ENCODE measurements at places on chromosomes 4 and X. TPM values are rescaled to one million over a fixed set of nuclear protein-coding genes. Genes with fewer than 3 reads are reported as not detected.

CENPVL2 gene
- polyA plus RNA-seq, result 0.20 TPM

GRCh38 chrX:87580862-87581261 lies 63.3 kb downstream of the KLHL4 start:
- no peak for DNase-seq

GIMD1 gene
- polyA plus RNA-seq, result not detected

GRCh38 chr4:17065821-17066220 lies 167.4 kb upstream of the LDB2 start:
- DNase-seq, result no peak

DNA sequence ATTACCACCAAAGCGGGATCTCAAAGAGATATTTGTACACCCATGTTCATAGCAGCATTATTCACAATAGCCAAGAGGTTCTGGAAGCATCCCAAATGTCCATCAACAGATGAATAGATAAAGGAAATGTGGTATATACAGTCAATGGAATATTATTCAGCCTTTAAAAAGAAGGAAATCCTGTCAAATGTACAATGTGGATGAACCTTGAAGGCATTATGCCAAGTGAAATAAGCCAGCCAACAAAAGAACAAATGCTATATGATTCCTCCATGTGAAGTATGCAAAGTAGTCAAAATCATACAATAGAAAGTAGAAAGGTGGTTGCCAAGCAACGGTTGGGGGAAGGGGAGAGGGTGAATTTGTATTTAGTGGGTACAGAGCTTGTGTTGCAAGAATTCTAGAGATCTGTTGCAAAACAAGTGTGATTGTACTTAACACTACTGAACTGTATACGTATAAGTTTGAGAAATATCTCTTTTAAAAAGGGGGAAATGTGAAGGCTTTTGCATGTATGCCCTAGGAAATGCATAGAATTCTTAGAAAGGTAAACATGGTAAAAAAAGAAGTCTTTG lies 5.0 kb upstream of the ZRSR2 start:
- DNase-seq, result no peak

DNA sequence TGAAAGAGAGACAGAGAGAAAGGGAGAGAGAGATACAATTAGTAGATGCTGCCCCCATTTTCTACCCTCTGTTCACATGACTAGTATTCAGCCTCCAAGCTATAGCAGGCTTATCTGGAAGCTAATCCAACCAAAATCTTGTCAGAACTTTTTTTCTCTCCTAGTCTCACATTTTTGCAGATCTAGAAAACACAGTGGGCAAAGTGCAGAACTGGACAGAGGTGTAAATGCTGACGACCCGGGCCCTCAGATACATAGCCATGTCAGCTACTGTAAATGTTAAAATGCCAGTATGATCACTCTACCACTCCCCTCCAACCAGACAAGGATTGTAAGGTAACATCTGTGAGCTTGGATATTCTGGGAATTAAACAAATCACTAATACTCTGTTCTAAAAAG lies 34.3 kb downstream of the GPC3 start:
- no peak for DNase-seq

DNA sequence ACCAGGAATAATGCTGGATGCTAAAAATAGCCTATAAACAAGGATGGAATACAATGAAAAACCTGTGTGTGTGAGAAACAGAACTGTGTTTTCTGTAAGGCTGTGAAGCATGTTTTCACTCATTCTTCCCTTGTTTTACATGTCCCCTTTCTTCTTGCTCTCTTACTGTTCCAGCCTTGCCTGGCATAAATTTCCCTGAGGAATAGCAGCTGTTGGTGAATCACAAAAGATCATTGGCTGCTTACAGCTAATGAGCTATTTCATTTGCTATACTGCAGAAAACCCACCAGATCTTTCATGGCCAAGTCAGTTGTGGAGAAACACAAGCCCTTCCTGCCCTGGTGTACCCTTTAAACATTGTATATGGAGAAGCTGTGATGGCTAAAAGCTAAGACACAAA lies 91.1 kb downstream of the LDB2 start:
- peak; percentile 40 for DNase-seq

DNA sequence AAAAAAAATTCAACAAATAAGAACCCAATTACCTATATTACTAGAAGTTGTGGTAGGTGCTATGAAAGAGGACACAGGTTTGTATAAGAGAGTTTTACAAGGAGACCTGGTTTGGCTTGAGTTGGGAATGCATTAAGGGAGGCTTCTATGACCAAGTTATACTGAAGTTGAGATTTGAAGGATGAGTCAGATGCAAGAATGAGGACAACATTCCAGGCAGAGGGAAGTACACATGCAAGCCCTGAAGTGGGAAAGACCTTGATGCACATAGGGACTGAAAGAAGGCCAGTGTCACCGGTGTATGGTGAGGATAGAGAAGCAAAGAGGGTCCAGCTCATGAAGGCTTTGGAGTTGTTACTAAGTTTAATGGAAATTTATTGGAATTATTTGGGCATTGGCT lies 52.2 kb downstream of the ANK2 start:
- DNase-seq, result no peak

- DNase-seq, result no peak
Measured at GRCh38 chr4:64130907-64131306, 278.3 kb downstream of the TECRL start.

- peak; percentile 7 for DNase-seq
Measured at GRCh38 chr4:103915224-103915869, 195.6 kb upstream of the TACR3 start.

- DNase-seq, result peak; percentile 27
Measured at GRCh38 chrX:64975491-64975890, 759 bp downstream of the ZC4H2 start.

SOX3 gene
- not detected for polyA plus RNA-seq

DNA sequence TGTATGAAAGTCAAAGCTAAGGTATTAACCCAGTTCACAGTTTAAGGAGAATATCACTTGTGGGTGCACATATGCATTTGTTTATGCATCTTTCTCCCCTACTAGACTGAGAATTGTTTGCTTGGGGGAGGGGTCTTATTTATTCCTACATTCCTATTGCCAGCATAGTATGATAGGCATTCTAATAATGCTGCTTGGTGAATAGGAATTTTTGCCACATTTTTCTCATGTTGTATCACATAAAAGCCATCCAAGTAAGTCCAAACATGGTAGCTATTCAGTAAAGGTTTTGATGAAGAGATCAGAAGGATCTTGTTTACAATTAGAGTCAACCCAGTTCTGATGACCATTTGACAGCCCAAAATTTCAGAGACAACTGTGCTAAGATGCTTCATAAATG lies 48.6 kb downstream of the ASB9 start:
- DNase-seq, result no peak

GRCh38 chr4:66071911-66072310 lies 401.6 kb upstream of the EPHA5 start:
- DNase-seq, result no peak

DNA sequence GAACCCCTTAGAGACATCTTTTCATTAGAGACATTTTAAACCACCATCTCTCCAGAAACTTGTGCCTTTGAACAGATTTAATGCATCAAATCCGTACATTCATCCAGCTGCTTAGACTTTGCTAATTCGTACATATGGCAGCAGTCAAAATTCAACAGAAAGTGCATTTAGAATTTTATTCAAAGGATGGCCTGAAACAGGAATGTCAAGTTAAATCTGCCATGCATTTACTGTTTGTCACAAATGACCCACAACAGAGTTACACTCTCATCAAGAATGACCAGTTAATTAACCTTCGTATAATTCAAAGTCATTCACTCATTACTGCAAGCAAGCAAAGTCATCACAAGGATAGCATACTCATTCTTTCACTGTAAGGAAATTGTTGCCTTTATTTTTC lies 284.3 kb downstream of the SLC7A11 start:
- peak; percentile 58 for DNase-seq

USP27X gene
- polyA plus RNA-seq, result 11.0 TPM

DNA sequence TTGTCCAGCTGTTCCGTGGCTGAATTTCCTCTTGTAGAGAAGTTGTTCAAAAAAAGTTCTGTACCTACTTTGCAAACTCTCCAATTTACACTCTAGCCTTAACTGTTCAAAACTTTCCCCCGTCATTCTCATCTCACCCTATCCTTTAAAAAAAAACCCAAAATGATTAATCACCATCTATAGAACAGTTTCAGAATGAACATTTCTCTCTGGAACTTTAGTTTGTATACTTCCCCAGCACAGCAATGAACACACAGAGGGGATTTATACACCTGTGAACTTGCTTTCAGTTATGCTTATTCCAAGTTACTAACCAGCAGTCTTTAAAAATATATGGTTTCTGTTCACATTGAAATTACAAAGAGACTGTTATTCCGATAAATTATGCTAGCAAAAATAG lies 1.2 kb downstream of the GEMIN8 start:
- no peak for DNase-seq
